CD4-positive, CD25-positive, alpha-beta regulatory T cell (primary cell): ENCODE measurements at places on chromosomes 4 and X. TPM values are rescaled to one million over a fixed set of nuclear protein-coding genes. Genes with fewer than 3 reads are reported as not detected.

GRCh38 chr4:62292911-62293310 lies 1092.8 kb downstream of the ADGRL3 start:
- DNase-seq = no peak

- DNase-seq = no peak
These were observed 30.2 kb upstream of the TENM3 start for GRCh38 chr4:182213004-182213403.

- DNase-seq = no peak
These were observed 26.9 kb downstream of the ARSJ start for GRCh38 chr4:113952452-113953029.

Gene CSTF2
- polyA plus RNA-seq = 17.8 TPM

- no peak for DNase-seq
These were observed 431.2 kb downstream of the KCTD8 start for GRCh38 chr4:44017422-44017739.

DNA sequence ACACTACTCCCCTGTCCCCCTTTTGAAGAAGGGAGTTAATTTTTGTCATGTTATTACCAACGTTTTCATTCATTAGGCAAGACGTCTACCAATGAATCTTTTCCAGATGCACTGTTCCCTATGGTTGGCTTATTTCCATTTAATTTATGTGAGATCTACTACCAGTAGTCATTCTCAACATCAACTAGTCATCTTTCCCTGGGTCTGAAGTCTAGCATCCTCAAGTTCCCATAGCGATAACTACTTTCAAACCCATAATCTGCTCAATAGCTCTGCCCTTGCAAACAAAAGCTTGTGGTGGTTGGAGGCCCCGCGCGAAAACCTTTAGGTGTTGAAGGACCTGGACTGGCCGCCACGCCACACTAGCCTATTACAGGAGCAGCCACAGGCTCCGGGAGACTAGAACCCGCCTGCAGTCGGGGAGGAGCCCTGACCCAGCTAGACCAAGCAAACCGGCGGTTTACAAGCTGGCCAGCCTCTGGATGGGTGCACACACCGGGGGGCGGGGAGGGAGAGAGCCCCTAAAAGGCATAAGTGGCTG lies 746 bp downstream of the PPAT start:
- DNase-seq = no peak

DNA sequence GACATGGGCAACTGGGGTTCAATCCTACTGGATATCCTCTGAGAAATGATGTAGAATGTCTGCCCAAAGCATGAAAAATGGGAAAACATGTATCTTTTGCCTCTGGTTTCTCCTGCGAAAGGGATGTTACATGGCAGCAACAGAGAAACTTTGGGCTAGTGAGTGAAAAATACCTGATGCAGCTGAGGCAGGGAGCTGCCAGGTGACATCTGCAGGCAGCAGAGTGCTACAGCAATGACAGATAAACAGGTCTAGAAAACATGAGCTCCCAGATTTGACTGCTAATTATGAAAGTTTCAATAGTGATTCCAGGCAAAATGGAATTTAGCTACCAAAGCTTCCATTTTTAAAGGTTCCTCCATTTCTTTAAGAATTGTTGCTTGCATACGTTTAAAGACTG lies 4.8 kb upstream of the CXCL1 start:
- DNase-seq = no peak

GRCh38 chrX:105821471-105822121 lies 743 bp upstream of the NRK start:
- no peak for DNase-seq

Gene AFAP1
- 1.9 TPM for polyA plus RNA-seq

GRCh38 chr4:105544520-105545286 lies 7.7 kb upstream of the ARHGEF38 start:
- no peak for DNase-seq

Gene PDLIM3
- not detected for polyA plus RNA-seq

DNA sequence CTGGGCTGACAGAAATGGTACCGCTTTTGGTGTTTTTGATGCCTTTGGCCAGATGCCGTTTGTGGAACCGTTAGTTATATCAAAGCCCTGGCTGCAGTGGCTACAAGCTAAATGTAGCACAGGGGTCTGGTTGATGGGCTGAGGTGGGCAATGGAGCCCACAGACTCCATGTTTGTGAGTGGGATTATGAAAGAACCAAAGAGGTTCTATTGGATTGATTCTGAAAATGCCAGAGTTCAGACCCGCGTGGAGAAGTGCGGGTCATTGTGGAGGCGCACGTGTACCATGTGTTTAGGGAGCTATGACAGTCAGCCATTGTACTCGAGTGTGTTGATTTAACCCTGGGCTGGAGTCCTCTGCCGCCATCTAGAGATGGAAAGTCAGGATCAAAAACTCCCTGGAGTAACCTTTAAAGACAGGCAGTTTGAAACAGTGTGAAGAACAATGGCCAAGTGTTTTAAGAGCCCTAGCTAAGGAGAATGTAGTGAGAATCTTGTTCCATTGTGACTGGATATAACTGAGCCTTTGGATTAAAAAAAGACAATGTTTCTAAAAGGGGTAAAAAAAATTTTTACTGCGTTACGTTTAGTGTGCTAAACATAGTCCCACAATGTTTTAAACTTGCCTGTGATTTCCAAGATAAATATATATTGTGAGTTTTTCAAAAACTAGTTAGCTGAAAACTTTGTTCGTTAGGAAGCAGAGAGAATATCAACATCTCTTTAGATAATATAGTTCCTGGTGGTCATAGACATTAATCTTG lies 12.7 kb downstream of the ART3 start:
- no peak for DNase-seq

Gene AWAT2
- polyA plus RNA-seq = not detected

Gene NLGN3
- not detected for polyA plus RNA-seq

DNA sequence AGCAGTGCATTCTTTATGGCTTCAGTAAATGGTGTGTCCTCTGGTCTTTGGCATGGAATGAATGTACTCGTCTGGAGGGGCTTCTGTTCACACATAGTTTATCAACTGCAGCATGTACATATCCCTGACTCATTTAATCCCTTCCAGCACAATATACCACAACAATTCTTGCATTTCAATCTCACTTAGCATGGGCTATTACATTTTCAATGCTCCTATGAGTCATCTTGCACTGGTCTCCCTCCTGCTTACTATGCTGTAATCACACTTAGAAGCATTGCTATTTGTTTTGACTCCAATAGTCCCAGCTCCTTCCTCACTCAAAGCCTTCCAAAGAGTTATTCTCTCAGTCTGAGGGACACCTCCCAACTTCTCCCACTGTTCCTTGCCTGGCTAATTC lies 180.9 kb upstream of the NUDT10 start:
- no peak for DNase-seq

GRCh38 chr4:95411371-95412088 lies 137.2 kb downstream of the UNC5C start:
- DNase-seq = no peak

Gene MAGEA8
- not detected for polyA plus RNA-seq

Gene CISD2
- 30.4 TPM for polyA plus RNA-seq

Gene SPACA5
- not detected for polyA plus RNA-seq

DNA sequence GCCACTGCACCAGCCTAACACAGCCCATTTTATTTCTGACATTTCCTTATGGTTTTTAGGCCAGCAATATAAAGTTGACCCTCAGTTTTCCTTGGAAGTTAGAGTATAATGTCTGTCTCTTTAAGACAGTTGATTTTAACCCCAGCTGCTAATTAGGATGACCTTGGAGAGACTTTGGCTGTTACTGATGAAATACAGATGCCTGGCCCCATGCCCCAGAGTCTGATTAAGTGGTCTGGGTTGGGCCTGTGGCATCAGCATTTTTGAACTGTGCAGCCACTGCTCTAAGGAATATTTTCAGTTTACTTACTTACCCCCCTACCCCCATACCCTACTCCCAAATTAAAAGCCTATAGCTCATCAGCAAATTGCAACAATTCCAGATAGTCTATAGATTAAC lies 85.8 kb downstream of the DCLK2 start:
- DNase-seq = no peak

DNA sequence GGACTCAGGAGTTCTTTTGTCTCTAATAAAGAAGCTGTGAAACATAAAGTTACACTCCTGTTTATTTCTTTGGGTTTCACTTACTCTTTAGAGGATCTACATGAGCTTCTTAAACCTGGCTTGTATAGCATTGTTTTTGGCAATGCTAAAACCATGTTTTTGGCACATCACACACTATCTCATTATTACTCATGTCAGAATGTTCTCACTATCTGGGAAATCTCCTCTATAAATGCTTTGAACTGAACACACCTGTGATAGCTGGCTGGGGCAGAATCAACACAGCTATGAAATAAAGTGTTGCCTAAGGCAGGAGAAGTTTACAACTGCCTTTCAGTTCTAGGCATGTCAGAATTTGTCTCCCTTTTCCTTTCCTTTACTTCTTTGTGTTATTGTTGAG lies 52.6 kb downstream of the SULT1B1 start:
- no peak for DNase-seq

Gene FAM13A
- 7.8 TPM for polyA plus RNA-seq

DNA sequence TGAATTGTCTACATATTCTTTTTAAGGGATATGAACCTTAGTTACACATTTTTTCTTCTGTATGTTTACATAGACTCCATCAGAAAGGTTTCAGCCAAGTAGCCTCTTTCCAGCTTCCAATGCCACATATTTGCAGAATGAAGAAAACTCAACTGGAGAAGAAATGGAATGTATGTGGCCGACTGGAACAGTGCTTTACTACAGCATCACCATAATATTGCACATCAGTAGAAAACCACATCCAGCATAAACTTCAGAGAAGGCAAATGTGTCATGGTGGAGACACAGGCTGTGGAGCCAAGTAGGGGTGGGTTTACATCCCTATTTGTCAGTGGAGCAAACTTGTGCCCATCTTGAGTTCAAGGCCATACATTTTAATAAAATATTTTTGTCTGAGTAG lies 204.8 kb upstream of the LDB2 start:
- DNase-seq = no peak

DNA sequence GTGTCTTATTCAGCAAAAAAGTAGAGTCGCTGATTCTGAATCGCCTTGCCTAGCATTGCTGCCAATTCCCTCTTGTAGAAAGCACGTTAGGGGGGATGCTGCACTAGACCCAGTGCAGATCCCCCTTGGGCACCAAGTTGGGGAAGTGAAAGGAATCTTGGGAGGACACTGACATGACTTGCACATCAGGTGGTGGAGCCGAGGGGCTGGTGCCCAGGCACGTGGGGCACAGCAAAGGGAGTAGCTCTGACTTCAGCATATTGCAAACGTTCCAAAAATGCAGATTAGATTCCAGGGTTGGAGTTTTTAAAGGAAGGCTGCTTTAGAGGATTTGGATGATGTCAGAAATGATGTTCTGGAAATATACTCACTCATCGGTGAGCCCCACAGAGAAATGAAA lies 47.4 kb upstream of the GPM6B start:
- no peak for DNase-seq

DNA sequence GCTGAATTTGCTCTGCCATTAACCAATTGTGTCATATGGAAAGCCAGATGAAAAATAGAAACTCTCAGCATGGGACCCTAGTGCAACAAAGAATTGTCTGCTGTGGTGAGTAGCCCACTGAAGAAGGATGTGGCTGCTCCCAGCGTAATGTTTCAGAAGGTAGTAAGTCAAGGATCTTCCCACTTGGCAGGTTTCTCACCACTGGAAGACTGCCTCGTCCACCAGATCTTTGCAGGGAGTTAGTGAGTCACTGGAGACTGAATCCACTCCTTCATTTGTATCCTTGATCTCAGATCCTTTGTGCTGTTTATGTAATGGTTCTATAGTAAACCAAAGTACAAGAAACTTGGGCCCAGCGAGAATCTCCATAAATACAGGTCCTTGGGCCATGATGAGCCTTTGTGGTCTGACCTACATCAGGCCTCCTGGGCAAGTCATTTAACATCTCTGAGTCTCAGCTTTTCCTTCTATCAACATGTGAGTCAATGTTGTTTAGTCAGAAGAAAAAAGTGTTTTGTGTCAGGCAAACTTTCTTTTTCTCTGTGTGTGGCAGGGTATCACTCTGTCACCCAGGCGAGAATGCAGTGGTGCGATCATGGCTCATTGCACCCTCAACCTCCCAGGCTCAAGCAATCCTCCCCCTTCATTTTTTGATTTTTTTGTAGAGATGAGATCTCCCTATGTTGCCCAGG lies 78.0 kb upstream of the CCDC160 start:
- DNase-seq = no peak

DNA sequence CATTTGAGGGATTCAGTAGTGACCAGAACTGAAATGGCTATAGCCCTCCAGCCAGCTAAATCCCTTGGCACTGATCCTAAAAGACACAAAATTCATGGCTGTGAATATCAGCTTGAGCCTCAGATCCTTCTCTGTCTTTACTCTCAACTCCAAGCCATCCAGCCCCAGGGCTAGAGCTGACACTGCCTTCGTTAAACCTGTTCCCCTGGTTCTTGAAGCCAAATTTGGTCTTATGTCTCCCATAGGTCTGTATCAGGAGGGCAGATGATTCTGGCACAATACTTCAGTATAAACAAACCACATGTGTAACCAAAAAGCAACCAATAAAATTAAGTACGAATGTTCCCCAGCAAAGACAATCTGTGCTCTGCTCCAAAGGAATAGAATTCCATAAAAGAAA lies 78.0 kb downstream of the ANOS1 start:
- DNase-seq = no peak

- no peak for DNase-seq
These were observed 49.2 kb upstream of the SCRG1 start for GRCh38 chr4:173448103-173448502.
